Left ventricle myocardium superior (tissue), 1 donor: ENCODE measurements at places on chromosomes 16 and 17.

DNA sequence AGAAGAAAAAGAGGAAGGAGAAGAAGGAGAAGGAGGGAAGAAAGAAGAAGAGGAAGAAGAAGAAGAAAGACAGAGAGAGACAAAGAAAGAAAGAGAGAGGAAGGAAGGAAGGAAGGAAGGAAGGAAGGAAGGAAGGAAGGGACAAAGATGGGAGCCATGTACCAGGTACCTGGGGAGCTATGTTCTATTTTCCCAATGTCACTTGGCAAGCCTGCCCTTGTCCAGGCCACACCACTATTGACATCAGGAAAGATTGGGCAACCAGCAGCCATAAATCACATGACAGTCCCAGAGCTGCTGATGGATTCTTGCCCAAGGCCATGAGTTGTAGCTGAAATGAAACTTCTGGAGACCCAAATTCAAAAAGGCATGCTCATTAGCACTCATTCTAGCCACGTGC lies 2.7 kb upstream of the CES1 start:
- DNase-seq = peak; percentile 39

GRCh38 chr17:70130289-70130688 lies 39.0 kb upstream of the KCNJ2 start:
- DNase-seq = no peak

GRCh38 chr17:39563476-39563875 lies 44.2 kb downstream of the NEUROD2 start:
- no peak for DNase-seq

DNA sequence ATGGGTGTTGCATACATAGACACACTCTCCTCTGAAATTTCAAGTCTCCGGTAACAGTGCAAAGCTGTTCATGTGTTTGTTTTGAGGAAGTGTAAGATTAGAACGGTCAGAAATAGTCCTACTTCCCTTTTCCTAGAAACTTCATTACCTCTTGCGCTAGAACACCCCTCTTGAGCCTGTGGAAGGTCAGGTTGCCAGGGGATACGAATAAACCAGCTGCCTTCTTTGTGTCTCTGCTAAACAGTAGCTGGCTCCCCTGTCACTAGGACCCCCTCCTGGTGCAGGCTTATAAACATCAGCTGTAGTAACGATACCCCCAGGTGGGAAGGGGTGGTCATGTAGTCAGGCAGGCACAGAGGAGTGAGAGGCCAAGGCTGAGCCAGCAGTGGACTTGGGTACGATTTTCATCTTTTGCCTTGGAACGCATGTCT lies 113.4 kb upstream of the RCVRN start:
- DNase-seq = no peak

DNA sequence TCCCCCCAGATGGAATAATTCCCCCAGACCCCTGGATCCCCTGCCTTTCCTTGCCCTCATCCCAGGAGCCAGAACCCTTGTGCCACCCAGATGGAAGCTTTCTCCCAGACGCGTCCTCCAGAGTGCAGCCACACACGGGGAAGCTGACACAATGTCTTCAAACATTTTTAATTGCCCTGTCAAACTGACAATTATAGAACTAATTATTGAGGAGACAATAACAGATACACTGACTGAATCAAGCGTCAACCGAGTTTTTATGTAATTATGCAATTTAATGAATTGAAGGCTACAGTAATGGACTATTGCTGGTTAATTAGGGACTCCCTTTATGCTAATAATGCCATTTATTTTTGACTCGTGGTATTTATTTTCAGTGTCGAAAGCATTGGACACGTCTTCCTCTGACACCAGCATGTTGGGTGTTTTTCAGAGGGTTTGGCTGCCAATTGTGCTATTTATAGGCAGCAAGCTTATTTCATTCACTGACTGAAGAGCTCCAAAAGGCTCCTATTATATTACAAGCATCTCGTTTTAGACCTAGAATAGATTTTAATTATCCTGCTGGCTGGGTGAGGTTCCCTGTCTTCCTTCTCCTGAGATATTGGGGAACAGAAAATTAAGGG lies 298.2 kb upstream of the C16orf82 start:
- no peak for DNase-seq

DNA sequence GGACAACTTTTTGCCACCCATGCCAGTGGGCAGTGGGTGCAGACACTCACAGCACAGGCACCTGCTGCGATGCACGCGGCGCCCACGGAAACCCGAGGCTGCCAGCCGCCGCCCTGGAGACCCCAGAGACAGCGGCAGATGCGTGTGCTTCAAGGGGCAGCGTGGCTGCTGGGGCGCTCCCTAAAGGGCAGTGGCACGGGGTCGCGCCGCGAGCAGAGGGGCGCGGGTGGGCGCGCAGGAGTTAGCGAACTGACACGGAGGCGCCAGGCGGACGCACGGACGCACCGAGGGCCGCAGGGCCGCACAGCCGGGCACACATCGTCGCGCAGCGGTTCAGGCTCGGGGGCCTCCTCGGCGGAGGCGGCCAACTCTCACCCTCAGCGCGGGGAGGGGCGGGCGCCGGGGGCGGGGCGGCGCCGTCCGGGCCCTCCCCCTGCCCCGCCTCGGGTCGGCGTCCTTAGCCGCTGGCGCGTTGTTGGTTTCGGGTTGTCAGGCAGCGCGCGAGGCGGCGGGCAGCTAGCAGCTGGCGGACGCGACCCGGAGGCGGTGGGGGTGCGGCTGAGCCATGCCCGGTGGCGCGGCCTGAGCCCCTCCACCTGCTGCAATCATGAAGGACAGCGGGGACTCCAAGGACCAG lies at the start of gene KIF19:
Gene KIF19 (plus strand): TSS at position 484 of the 637 bp plus-strand sequence. CDS start 124 bp downstream, at position 608.
- DNase-seq = peak; percentile 73

DNA sequence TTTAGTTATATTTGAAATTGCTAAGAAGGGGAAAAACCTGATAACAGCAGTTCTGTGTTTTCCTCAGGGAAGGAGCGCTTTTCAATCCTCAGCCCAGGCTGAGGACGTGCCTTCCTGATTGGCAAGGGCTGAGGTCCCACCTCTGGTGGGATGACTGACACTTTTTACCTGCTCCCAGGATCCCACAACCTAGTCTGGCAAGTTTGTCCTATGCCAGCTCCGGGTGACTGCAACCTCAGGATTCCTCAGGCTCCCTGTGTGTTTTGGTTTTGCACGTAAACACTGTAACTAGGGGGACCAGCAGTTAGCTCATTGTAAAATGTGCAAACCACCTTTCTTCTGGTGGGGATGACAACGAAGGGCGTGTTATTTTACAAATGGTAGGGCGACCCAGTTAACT lies 7.5 kb downstream of the MARCHF10 start:
- no peak for DNase-seq

DNA sequence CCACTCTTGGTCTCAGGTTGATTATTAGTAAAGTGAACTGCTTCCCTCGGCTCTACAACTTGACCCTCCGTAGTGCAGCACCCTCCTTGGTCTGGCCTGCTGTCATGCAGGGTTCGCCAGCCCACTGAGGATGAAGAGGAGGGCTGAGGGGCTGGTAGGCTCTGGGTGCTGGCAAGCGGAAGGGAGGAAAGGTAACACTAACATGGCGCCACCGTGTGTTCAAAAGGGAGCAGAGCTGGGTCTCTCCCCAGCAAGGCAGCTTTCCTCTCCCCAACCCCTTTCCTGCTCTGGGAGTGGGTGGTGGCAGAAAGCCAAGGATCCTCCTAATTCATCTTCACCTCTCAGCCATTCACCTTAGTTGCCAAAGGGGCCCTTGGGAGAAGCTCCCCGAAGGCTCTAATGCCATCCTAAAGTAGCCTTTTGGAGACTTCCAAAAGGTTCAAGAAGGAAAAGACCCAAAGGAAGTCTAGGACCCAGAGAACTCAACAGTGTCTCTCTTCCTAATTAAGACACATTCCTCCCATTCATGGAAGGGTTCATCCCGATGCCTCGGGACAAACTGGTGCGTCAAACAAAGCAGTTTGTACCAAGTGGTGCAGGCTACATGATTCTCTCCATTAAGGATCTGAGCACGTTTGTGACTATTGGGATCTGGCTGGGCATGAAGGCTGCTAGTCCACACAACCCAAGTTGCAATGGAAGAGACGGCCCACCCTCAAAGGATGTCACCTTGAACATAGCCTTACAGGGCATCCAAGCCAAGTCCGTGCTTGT lies 90.8 kb upstream of the TOB1 start:
- DNase-seq = peak; percentile 77

DNA sequence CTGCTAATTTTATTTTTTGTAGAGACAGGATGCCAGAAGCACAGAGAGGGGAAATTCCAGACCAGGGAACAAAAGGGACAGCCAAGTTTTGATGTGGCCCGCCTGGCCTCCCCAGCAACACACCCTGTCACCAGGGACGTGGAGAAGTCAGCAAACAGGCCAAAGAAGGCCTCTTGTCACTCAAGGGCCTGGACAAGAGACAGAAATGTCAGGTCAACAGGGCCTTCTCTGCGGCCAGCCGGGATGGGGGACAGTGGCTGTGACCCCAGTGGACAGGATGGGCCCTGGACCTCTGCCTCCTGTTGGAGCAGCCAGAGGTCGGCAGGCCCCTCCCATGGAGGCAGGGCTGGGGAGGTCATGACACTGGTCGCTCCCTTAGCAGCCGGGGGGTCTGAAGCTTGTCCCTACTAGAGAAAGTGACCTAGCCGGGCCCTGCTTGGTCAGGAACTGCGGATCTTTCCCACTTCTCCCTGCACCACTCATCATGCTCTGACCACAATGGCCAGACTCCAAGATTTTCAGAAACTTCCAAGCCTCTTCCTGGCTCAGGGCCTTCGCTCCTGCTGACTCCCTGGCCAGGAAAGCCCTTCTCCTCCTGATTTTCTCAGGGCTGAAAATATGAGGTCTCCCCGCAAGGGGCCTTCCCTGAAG lies 9.2 kb upstream of the TVP23A start:
- DNase-seq = peak; percentile 89

- no peak for DNase-seq
Observed at GRCh38 chr17:55089256-55089655, 120.7 kb downstream of the STXBP4 start.

- DNase-seq = no peak
Observed at GRCh38 chr17:73706428-73706827, 62.2 kb upstream of the SDK2 start.

GRCh38 chr16:74500907-74501306 lies 79.6 kb upstream of the CLEC18B start:
- no peak for DNase-seq

DNA sequence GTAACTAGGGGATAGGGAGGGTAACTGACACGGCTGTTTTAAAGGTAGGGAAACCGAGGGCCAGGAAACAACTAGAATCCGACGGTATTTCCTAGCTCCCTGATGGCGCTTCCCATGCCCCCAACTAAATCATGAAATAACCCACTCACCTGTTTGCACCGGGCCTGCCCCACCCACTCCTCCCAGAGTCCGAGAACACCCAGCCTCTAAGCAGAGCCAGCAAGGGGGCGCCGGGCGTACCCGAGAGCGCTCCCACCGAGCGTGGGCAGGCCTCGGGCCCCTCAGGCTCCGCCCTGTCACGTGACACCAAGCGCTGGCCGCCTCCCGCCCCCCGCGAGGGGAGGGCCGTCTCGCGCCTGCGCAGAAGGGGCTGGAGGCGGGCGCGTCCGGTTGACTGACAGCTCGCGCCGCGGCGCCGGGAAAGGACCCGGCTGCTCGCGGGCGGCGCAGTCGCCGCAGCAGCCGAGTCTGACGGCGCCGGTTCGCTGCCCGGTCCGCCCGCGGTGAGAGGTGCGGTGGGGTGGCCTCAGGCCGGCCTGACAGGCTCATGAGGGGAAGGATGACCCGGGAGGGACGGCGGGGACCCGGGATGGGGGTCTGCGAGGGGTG lies at the start of gene KIAA0513:
Gene KIAA0513 (plus strand): TSS at position 447 of the 609 bp plus-strand sequence. CDS start 39,277 bp downstream, outside the sequence.
- peak; percentile 97 for DNase-seq

DNA sequence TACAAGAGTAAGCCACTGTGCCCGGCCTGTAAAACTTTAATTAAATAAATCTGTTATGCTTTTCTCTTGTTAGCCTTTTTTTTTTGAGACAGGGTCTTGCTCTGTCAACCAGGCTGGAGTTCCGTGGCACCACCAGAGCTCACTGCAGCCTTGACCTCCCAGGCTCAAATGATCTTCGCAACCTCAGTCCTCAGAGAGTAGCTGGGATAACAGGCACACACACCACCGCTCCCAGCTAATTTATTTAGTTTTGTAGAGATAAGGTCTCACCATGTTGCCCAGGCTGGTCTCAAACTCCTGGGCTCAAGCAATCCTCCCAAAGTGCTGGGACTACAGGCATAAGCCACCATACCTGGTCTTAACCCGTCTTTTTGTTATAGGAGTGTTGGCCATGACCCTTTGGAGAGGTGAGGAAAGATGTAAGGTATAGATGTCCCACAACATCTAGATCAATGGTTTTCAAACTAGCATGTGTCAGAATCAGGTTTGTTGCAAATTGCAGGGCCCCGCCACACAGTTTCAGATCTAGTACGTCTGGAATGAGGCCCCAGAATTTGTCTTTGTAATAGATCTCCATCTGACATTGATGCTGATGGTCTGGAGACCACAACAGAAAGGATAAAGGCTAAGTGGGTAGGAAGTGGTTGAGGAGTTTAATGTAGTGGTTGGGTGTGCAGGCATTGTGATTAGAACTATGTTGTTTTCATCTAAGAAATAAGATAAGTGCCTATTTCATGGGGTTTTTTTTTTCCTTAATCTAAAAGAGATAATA lies 4.3 kb upstream of the GGA2 start:
- DNase-seq = no peak

DNA sequence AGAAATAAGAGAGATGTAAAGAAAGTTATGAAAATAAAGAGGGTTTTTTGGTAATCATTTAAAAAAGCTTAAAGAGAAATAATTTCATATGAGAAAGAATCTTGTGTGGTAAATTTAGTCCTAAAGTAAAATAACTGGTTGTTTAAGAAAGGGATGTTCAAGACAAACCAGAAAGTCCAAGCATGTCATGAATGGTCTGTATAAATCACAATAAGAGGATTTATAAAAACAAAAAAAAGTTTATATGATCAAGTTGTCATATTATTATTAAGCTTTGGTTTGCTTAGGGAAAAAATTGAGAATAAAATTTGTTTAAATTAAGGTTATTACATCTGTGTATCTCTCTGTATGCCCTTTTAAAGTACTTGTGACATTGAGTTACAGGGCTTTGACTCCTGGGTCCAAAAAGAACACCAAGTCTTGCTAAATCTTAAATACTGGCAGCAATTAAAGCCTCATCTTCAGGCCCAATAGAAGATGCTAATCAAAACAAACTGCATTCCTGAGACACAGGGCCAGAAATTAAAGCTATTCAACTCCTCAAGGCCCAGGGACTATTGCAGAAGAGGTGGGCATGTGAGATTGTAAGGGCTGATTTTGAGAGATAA lies 15.6 kb upstream of the TRIM25 start:
- no peak for DNase-seq

DNA sequence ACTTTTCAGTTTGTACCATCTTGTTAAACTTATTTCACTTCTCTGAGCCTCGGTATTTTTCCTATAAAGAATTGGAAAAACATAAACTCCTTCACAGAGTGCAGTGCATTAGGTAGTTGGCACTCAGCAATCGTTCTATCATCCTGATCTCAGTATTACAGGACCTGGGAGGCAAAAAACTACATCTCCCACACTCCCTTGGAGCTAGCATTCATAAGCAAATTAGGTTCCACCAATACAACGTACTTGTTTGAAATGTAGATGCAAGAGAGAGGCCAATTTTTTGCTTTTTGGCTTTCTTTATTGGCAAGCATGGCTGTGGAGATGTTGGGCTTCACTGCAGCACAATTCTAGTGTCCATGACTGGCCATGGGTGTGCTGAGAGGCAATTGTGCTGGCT lies 285.2 kb downstream of the CA10 start:
- no peak for DNase-seq
